ENCODE measurements at places on chromosomes 7 and 10.

- DNase-seq: peak; percentile 46
These were observed 103.9 kb upstream of the STK17A start for GRCh38 chr7:43479042-43479441.

DNA sequence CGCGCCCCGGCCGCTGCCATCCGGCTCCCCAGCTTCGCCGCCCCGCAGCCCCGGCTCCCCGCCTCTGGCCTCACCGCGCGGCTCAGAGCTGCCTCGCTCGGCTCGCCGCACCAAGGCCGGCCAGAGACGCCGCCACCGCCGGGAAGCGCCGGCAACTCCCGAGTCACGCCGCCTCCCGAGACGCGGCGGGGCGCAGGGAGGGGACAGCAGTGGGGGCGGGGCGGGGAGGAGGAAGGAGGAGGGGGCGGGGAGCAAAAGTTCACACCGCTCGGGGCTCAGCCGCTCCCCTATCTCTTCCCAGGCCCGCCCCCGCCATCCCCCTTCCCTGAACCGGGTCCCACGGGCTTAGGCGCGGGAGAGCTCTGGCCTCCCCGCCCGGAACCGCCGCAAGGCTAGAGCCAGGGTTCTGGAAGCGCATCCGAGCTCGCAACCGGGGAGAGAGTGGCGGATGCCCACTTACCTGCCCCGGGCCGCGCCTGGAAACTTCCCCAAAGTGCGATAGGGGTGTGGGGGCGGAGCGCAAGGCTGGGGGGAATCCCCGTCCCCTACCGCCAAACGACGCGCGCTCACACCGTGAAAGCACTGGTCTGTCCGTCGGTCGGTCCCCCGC lies 1.0 kb downstream of the CHST15 start:
- DNase-seq: peak; percentile 73

- no peak for DNase-seq
These were observed 165.7 kb upstream of the MAGI2 start for GRCh38 chr7:79619216-79619615.

- DNase-seq: no peak
These were observed 138.4 kb downstream of the ST7 start for GRCh38 chr7:117091721-117092120.

DNA sequence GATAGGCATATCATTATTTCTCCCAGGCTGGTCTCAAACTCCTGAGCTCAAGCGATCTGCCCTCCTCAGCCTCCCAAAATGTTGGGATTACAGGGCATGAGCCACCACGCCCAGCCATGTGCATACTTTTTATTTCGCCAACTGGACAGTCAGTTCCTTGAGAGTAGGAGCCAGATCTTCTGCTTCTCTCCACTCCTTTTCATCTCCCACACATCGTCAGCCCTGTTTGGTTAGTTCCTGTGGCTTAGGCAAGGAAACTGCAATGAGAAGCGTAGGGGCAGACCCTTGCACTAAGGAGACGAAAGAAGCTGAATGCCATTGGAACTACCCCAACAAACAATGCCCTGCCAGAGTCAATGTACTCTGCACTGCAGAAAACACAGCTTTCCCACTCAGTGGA lies 178.2 kb downstream of the TRIL start:
- no peak for DNase-seq

- no peak for DNase-seq
These were observed 141.9 kb upstream of the KLF6 start for GRCh38 chr10:3926675-3927525.

- no peak for DNase-seq
These were observed 28.0 kb downstream of the SEPTIN7 start for GRCh38 chr7:35828817-35829216.
